ENCODE measurements at places on chromosomes 6 and 20.

DNA sequence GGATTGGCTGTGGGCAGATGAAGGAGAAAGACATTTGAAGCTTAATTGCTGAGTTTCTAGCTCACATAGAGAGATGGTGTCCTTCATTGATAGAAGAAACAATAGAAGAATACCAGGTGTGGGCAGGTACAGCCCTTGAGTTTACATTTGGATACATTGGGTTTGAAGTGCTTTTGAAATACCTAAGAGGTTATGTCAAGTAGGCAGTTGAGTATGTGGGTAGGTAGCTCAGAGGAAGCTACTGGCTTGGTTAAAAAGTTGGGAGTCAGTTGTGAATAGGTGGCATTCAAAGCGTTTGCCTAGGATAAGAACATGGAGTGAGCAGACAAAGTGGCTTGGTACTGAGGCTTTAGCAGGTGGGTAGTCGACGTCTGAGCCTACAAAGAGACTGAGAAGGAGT is 25.0 kb downstream of the NDUFAF5 start:
- no peak for DNase-seq

GRCh38 chr6:137389150-137389704 is 105.0 kb downstream of the OLIG3 start:
- no peak for DNase-seq

- no peak for DNase-seq
Observed at GRCh38 chr6:124747349-124747748, 214.9 kb upstream of the RNF217 start.

DNA sequence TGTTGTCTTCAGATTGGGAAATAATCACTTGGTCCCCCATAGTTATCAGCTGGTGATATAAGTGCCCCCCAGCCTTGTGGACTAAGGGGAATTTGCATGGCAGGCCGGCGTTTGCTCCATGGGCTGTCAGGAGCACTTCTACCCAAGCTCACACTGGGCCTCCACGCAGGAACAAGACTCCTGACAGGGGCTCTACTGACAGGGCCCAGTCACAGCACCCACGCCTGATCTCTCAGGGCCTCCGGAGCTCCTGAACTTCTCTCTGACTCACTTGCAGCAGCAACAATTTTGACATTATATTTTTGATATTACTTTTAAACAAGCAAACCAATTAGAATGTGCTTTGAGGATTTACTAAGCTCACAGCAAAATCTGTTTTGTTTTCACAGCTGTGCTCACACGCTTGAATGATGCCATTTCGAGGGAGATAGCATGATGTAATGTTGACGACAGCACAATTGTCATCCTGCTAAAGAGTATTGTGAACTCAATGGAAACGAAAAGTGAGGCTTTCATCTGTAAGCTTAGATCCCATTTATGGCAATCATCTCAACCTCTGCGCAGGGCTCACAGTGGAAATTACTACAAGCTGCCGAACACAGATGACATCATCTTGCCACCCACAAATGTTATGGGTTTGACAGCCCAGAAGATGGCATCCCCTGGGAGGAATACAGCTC is 28.7 kb upstream of the TXNDC5 start:
- no peak for DNase-seq

GRCh38 chr6:79115553-79116182 is 37.6 kb upstream of the PHIP start:
- DNase-seq = no peak

GRCh38 chr6:138682704-138683527 is 90.7 kb upstream of the CCDC28A start:
- no peak for DNase-seq

GRCh38 chr6:41502566-41502916 is 43.6 kb upstream of the FOXP4 start:
- DNase-seq = no peak

GRCh38 chr6:163708466-163708865 is 293.9 kb downstream of the QKI start:
- no peak for DNase-seq

GRCh38 chr20:53284256-53284655 is 309.4 kb downstream of the ZNF217 start:
- DNase-seq = no peak

- no peak for DNase-seq
Observed at GRCh38 chr6:22366214-22366613, 69.4 kb upstream of the PRL start.

DNA sequence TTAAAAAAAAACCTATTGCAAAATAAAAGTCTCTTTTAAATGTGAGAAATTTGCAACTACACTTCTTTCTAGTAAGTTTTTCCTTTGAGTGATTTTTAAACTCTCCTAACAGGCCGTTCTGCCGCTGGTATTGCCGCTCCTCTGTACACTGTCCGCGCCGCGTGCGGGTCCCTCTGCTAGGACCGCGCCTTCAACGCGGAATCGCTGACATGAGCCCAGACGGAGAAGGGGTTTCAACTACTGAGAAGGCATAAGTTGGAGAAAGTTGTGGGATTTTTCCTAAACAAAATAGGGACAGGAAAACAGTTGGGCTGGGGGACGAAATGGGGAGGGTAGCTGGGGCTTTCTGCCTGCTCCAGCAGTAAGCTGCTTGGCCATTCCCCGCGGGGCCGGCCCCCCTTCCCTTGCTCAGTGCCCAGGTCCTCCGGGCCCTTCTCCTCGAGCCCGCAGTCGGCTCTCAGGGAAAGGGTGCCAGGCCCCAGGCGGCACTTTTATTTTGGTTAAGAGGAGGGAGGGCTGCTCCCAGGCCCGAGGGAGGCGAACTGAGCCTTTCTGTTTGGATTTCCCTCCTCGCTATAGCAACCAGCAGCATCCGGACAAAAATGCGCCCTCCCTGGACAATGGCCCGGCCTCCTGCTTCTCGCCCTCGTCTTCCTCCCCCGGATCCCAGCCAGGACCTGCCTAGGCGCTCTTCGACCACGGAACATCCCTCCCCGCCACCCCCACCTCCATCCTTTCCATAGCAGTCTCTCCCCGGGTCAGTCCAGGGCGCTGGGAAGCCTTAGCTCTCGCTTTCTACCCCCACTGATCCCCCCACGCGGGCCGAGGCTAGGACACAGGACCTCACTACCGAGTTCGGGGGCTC is 6.8 kb upstream of the POU3F2 start:
- DNase-seq = no peak

- DNase-seq = no peak
Observed at GRCh38 chr6:143699430-143699825, 21.7 kb downstream of the PHACTR2 start.

DNA sequence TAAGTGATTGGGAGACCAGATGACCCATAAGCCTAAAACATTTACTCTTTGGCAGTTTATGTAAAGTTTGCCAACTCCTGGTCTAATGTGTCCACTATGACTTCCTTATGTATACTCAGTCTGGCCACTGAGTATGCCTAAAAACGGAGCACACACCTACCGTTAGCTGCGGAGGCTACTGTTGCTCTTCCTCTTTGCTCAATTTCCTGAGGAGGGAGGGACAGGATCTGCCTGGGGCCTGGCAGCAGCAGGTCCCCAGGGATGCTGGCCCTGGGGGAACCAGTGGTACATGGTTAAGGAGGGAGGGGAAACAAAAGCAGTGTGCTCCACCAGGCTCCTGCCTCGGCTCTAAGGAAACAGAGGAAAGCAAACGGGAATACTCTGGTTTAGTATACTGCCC is 113.5 kb downstream of the CDYL start:
- DNase-seq = no peak
